ENCODE measurements at places on chromosomes 12 and 14.
A peak's percentile ranks its signal among the peaks of the same experiment; 100 is the strongest.

GRCh38 chr12:3030821-3031429, 46.3 kb upstream of the TSPAN9 start:
- DNase-seq: no peak

DNA sequence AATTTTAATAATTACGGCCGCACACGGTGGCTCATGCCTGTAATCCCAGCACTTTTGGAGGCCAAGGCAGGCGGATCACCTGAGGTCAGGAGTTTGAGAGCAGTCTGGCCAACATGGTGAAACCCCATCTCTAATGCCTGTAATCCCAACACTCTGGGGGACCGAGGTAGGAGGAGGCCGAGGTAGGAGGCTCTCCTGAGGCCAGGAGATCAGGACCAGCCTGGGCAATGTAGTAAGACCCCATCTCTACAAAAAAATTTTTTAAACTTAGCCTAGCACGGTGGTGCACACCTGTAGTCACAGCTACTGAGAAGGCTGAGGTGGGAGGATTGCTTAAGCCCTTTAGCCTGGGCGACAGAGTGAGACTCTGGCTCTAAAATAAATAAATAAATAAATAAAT, 5.6 kb upstream of the CFAP73 start:
- no peak for DNase-seq

GRCh38 chr14:105197211-105197641, 16.1 kb upstream of the NUDT14 start:
- DNase-seq: no peak

GRCh38 chr14:77322951-77323350, 2.1 kb downstream of the GSTZ1 start:
- DNase-seq: no peak

DNA sequence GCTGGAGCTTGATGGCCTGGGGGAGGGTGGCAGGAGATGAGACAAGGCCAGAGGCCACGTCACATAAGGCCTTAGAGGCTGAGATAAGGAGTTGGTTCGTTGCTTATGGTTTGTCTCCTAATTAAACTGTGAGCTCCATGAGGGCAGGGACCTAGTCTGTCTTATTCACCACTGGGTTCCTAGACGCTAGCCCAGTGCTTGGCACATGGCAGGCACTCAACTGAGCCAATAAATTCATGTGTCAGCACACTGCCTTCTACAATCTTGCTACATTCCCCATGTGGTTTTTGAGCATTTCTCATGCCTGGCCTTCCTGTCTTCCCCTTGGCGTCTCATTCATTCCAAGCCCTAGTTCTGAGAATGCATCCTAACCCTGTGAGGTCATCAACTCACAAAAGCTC, 92.5 kb upstream of the MED13L start:
- no peak for DNase-seq

DNA sequence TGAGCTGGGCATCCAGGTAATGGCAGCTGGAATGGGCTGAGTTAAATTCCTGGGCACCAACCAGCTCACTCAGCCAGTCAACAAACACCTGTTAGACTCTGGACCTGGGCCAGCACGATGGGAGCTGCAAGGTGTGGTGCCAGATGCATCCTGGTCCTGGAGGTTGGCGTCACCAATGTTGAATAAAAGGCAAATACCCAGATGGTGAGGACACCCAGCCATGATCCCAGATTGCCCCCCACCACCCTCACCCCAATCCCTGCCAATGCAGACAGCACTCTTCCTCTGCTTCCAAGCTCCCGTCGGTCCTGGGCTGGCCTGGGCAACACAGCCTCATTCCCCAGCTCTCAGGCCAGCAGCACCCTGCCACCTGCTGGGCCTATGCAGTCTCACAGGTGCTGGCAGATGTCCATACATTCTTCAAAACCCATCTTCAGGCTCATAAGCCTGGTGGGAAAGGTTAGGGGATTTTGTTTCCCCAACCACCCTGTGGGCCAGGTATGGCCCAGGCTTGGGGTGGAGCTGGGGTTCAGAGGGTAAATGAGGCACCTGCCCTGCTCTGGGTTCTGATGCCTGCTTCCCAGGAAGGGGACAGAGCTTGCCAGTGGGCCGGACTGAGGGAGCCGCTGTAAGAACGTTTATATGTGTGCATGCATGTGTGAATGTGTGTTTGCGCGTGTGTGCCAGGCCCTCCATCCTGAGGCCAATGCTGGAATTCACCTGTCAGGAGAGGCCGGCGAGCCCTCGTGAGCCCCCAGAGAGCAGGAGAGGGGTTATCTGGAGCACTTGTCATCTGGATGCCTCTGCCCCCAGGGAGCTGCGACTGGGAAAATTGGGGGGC, 58.0 kb downstream of the LGMN start:
- no peak for DNase-seq

DNA sequence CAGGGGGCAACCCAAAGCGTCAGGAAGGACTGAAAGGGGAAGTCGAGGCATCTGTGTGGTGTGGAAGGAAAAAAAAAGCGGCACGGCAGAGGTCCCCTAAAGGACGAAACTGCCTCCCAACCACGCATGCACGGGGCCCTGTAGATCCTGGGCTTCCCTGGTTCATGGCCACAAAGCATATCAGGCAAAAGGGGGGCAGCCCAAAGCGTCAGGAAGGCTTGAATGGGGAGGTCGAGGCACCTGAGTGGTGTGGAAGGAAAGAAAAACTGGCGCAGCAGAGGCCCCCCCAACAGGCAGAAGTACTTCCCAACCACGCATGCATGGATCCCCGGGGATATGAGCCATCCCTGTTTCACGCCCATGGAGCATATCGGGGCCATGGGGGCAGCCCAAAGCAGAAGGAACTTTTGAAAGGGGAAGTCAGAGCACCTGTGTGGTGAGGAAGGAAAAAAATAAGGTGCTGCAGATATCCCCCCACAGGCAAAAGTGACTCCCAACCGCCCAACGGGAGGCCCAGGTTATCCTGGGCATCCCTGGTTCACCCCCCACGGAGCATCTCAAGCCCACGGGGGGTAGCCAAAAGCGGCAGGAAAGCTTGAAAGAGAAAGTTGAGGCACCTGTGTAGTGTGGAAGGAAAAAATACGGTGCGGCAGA, 581.2 kb downstream of the ALG10 start:
- no peak for DNase-seq

- no peak for DNase-seq
These were observed 30.4 kb upstream of the DACT1 start for GRCh38 chr14:58607131-58607951.

DNA sequence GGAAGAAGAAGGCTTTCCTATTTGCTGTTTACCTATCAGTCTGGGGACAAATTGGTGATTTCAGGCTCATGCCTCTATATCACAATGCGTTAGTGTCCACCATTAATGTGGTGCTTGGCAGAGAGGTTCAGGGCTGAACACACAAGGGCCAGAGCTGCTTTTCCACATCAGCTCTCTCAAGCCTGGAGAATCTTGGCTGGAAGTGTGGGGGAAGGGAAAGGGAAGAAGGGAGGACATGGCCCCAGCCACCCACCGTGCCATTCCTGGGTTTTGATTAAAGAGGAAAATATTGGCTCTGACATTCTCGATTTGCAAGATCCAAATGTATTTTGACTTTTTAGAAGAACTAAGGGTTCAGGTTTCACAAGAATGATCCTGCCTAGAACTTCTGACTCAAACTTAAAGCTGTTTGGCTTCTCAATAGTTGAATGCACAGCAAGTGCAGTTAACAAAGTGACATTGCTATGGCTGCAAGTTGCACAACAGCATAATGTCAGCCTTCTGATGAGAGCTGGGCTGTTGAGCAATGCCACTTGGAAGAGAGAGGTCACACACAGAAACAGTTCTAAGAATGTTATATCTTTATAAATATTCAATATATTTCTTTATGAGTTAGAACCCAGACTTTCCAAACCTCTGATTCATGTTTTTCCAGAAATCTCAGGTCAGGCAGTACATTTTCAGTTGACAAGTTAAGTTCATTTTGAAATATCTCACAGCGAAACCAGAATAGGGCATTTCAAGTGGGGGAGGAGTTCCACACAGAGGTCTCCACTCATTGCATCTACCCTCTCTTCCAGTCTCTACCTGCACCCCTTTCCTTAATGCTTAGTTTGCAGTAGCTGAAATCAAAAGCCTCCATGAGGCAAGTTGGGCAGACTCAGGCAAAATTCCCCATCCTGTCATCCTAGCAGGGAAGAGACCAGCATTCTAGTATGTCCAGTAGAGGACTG, 25.3 kb downstream of the IGF1 start:
- DNase-seq: no peak

DNA sequence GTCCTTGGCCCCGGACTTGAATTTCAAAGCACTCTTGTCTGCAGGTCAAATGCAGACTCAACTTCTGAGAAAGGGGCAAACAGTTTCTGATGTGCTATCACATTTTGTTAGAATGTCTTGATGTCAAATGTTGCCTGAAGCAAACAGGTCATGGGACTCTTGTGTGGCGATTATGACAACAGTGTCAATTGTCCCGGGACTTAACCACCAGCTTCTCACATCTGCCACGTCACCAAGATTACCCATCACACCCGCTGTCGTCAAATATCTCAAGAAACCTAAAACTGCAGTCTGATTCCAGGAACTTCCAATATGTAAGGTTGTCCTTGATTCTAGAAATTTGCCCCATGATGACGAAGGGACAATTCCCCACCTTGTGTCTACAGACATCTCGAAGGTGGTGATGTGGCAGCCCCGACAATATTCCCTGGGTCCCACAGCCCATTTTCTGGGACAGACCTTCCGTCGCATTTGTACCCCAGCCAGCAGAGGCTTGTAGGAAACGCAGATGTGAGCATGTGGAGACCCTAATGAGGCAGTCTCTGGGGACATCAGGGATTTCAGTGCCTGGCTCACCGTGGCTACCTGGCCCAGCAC, 21.3 kb downstream of the LRTM2 start:
- no peak for DNase-seq

- no peak for DNase-seq
These were observed 32.3 kb downstream of the RPS29 start for GRCh38 chr14:49553892-49554291.

- DNase-seq: no peak
These were observed 37.8 kb downstream of the PAH start for GRCh38 chr12:102879144-102879763.

DNA sequence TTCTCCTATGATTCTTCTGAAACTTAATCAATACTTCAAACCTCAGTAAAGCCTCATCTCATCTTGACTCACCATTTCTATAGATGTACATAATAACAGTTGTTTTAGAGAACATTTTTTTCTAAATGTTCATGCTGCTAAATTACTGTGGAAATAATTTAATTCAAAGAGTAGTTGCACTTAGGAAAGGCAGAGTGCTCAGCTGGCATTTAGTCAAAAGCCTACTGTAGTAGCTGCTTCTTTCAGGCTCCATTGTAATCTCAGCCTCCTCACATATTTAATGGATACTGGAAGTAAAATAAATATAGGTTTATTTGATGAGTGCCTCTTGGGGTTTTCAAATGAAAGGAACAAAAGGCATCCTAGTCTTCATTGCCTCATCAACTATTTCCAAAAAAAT, 325.0 kb downstream of the CCER1 start:
- no peak for DNase-seq

GRCh38 chr12:130031571-130032189, 127.9 kb upstream of the TMEM132D start:
- peak; percentile 66 for DNase-seq

DNA sequence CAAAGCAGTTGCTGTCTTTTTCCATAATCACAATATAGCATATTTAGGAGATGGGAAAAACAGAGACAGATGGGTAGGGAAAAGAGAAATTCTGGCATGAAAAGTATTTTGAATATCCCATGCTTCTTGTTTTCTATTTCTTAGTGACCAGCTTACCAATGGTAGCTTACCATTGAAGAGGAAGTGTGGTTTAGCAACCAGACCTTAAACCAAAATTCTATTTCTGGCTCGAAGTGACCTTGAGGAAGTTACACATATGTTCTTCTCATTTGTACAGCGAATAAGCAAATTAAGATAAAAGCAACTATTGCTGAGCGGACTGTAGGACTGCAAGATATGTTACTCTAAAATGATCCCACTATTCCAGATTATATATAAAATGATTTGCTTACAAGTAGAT, 82.9 kb downstream of the FGD4 start:
- DNase-seq: no peak

- DNase-seq: no peak
These were observed 1.0 kb downstream of the FAIM2 start for GRCh38 chr12:49902399-49903350.

GRCh38 chr12:102503056-102503681, 22.8 kb upstream of the IGF1 start:
- no peak for DNase-seq

GRCh38 chr12:27177706-27178105, 66.4 kb upstream of the STK38L start:
- DNase-seq: no peak

GRCh38 chr14:64778104-64778754, 74.0 kb downstream of the PLEKHG3 start:
- no peak for DNase-seq

DNA sequence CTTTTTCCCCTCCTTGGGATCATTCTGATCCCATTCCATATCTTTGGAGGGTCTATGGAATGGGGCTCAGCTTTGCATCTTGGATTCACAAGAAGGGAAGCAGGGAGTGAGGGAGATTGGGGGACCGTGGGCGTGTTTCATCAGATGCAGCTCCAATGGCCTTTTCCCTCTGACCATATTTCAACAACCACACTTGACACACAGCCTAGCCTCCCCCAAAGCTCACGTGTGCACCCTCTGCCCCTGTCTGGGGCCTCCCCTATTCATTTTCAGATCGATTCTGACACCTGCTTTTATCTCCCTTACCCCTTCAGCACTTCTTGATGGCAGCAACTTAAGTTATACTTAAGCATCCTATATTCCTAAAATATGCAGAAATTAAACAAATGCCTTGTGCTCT, 126.6 kb downstream of the CHST11 start:
- no peak for DNase-seq

- peak; percentile 46 for DNase-seq
These were observed 375.0 kb downstream of the DPF3 start for GRCh38 chr14:72518809-72519377.

- no peak for DNase-seq
These were observed 211.1 kb upstream of the SFSWAP start for GRCh38 chr12:131499864-131500190.

DNA sequence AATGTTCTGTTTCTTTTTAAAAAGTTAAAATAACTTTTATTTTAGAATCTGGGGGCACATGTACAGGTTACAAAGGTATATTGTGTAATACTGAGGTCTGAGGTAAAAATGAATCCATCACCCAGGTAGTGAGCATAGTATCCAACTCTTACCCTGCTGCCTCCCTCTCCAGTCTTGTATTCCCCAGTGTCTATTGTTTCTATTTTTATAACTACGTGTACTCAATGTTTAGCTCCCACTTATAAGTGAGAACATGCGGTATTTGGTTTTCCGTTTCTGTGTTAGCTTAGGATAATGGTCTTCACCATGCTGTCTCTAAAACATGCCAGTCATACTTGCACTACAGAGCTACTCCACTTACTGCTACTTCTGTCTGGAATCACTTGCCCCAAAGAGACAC, 8.4 kb downstream of the FBXO33 start:
- no peak for DNase-seq
